Activated naive CD4-positive, alpha-beta T cell (primary cell): ENCODE measurements at places on chromosomes 11 and 22.

GRCh38 chr11:115224551-115224950, 279.7 kb downstream of the CADM1 start:
- no peak for DNase-seq

GRCh38 chr11:41404109-41404508, 55.3 kb downstream of the LRRC4C start:
- no peak for DNase-seq

GRCh38 chr22:42412744-42413333, 19.4 kb downstream of the NFAM1 start:
- DNase-seq = no peak

DNA sequence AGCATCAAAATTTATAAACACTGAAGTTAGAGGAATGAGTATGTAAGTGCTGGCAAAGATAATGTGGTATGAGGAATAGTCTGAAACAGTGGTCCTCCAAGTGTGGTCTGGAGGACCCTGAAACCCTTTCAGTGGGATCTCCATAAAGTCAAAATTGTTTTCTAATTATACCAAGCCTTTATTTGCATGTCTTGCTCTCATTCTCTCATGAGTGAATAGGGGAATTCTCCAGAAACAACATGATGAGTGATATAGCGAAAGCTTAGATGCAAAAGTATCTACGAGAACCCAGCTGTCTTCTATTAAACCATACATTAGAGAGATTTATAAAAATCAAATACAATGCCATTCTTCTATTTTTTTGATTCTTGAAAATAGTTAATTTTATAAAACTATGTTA, 145.0 kb upstream of the RAG2 start:
- DNase-seq = no peak

- DNase-seq = no peak
Observed at GRCh38 chr22:39266398-39267030, 21.7 kb upstream of the PDGFB start.

GRCh38 chr11:95831198-95831883, 41.0 kb downstream of the CEP57 start:
- DNase-seq = no peak

DNA sequence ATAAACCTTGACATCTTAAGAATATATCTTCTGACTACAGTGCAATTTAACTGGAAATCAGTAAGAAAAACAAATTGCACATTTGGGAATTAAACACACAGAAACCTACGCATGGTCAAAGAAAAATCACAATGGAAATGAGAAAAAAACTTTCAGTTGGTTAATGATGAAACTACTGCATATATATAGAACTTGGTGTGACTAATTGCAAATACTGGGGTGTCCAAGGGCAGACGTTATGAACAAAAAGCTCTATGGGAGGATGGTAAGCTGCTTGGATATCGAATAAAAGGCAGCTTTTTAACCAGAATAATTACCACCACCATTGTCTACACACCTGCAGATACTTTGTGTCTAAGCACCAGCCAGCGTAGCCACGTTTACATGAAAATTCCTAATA, 791 bp downstream of the GDPD4 start:
- DNase-seq = no peak

GRCh38 chr11:44814881-44815592, 88.3 kb downstream of the TSPAN18 start:
- no peak for DNase-seq

DNA sequence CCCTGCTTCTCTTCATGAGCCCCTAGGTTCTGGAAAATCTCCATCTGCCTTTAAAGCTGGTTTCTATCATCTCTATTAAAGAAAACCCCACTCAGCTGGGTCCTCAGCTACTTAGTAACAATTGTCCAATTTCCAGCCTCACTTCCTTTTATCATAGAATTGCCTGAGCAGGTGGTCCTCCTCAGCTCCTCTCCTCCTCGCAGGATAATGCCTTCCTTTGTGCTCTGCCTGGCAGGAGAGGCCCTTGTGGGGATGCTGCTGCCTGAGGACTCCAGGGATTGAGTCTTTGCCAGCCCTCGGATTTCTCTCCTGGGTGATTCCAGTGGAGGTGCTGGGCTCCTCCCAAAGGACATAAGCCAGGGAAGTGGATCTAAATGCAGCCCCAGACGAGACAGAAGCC, 448.3 kb downstream of the INSC start:
- DNase-seq = no peak

GRCh38 chr22:46681010-46681409, 57.0 kb downstream of the CERK start:
- no peak for DNase-seq

GRCh38 chr22:17896586-17896985, 122.3 kb upstream of the BID start:
- no peak for DNase-seq

DNA sequence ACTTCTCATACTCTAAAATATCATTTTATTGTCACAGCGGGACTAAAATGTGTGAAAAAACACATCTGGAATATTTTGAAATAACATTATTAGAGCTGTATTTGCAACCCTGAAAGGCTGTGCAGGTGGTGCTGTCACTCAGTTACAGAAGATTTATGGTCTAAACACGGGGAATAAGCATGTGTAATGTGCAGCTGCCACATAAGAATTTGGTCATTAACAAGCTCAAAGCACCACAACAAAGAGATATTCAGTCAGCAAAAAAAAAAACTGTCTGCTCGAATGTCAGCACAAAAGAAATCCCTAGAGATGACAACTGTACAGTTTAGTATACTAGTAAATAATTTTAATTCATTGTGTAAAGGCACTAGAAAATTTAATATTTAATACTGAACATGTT, 31.3 kb downstream of the TMEM123 start:
- no peak for DNase-seq

GRCh38 chr11:74686792-74687191, 44.4 kb downstream of the CHRDL2 start:
- no peak for DNase-seq

DNA sequence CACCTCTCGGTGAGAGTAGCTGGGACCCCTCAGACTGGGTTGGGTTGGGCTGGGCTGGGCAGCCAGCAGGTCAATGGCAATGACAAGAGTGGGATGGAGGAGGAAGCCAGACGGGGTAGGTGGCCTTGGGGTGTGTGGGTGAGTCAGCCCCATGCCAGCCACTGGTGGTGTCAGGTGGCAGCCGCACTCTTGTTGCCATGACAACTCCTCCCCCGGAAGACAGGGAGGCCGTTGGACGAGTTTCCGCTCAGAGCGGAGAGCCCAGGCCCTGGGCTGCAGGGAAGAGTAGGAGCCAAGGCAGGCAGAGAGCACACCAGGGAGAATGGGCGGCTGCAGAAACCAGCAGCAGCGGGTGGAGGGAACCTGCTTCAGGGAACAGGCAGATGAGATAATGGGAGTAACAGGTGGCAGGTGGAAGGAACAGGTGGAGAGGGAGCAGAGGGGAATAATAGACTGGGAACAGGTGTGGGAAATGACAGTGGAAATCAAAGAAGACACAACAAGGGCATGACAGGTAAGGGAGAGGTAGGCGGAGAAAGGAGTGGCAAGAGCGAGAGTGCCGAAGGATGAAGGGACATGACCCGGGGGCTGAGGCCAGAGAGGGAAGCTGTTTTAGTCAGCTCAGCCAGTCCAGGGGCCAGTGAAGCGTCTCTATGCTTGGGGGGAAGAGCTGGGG, 8.7 kb downstream of the SPTBN2 start:
- DNase-seq = no peak

GRCh38 chr11:114618139-114618538, 22.6 kb upstream of the NXPE4 start:
- DNase-seq = no peak

DNA sequence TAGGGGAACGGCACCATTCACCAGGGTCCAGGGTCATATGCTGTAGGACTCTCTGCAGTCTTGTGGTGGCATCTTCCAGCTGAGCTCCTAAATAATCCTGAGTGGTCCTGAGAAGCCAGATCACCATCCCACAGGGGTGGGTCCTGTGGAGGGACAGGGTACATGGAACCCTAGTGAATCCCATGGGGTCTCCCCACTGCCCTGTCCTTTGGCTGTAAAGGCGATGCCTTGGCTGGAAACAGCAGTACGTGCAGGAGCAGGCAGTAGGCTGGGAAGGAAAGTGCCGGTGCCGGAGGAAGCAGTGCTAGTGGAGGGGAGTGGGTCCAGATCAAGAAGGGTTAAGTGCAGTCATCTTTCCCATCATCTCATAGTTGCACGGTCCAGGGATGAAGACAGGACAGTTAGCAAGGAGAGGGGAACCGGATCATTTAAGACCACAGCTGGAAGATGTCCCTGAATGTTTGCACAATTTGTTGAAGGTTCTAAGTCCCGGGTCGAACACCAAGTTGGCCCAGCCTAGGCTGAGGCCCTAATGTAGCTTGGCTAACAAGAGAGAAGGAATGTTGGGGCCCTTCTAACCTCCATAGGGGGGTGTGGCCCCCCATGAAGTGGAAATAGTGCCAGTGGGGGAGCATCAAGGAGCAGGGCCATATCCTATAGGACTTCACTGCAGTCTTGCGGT, 18.1 kb downstream of the TSPAN32 start:
- DNase-seq = no peak

GRCh38 chr11:6655790-6656583, at the start of gene DCHS1:
TSS of gene DCHS1 (minus strand) at chr11:6655809. CDS start at chr11:6641613, 14,196 bp downstream.
- DNase-seq = no peak

DNA sequence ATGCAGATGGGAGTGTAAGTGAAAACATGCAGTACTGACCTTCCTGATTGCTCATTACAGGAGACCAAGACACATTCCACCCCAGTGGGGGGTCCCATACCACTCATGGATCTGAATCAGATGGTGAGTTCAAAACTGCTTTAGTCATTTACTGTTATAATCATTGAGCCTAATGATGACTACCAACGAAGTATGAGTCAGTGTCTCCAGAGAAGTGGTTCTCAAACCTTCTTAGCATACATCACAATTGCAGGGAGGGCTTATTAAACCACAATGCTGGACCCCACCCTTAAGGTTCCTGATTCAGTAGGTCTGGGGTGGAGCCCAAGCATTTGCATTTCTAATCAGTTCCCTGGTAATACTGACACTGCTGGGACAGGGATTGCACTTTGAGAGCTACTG, 75.8 kb downstream of the CD44 start:
- DNase-seq = no peak

GRCh38 chr11:131683131-131683530, 312.7 kb downstream of the NTM start:
- no peak for DNase-seq

DNA sequence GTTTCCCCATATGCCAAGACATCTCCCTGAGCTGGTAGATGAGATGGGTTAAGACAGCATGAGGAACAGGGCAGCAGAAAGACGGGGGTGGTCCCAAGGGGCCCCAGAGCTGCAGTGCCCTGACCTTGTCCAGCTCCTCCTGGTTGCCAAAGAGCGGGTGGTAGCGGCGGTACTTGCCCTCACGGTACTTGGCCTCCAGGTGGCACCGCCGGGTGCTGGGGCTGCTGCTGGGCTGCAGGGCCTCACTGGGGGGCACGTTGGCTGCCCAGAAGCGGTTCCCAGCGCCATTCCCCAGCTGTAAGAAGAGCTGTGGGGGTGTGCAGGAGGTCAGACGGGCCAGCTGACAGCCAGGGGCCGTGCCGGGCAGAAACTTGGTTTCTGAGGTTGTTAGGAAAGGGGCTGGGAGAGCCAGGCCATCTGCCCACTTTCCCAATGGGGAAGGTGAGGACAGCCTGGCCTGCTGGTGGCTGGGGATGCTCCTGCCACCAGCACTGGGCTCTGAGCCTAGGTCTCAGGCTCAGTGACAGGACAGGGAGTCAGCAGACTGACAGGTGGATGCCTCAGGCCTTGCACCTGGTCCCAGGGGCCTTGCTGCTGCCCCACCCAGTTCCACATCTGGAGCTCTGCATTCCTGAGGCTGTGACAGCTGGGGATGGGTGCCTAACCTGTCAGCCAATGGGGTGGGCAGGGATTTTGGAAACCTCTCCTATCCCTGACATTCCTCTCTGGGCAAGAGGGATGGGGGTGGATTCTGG, 30.0 kb upstream of the PDE2A start:
- DNase-seq = no peak

DNA sequence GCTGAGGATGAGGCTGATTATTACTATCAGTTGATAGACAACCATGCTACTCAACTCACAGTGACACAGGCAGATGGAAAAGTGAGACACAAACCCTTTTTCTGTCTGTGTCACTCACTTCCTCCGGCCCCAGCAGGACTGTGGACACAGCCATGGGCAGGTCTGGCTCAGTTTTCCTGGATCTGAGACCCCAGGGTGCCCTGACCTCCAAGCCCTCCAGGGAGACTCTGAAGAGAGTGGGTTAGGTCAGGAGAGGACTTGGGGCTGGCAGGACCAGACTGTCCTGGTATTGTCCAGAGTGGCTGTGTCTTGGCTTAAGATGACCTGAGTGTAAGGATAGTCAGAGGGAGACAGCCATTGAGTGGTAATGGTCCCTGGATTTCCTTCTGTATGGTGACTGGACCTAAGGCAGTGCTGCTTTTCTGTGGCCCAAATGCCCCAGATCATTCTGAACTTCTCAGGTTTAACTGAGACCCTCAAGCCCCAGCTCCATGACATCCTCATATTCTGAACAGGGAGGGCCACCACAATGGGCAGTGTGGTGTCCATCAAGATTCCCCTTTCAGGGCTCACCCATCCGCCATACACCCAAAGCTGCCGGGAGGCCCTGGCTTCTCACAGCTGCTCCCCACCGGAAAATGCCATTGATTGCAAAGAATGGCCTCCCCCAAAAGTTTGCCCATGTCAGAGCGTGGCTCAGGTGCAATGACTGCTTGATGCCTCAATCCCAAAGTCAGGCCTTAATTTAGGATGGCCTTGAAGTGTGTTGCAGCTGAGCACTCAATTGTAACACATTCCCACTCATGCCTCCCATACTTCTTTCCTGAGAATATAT, 36.2 kb upstream of the PRAME start:
- no peak for DNase-seq

DNA sequence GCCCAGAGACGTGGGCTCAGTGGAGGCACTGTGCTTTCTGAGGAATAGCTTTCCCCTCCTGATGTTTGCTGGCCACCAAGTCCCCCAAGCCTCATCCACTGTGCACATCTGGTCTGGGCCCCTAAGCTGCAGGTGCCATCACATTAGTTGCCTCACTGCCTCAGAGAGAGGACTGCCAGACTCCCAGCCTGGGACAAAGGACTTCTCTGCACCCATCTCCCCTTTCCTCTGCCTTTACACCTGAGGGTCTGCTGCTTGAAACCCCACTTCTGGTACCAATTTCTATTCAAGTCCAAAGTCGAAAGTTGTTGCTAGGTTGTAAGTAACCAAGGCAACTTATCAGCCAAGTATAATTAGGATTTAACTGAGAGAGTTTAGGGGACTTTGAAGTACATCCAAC, 3.7 kb upstream of the LZTR1 start:
- DNase-seq = no peak
